ENCODE measurements at places on chromosomes 13 and 19. TPM values are rescaled to one million over a fixed set of nuclear protein-coding genes. Genes with fewer than 3 reads are reported as not detected.

Gene PNMA8A
- polyA plus RNA-seq, result 1.4 TPM

DNA sequence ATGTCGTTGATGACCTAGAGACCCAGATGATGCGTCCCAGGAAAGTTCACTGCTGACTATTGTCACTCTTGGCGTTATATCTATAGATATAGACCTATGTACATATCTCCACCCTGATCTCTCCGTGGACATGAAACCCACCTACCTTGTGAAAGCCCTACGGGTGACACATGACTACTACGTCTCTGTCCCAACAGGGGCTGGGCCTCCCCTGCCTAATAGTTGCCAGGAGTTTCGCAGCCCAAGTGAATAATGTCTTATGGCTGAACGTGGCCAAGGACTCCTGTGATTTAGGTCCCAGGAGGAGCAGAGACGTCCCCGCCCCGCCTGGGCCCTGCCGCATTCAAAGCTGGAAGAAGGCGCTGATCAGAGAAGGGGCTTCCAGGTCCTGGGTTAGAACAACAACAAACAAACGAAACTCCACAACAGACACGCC lies 4.9 kb upstream of the POU4F1 start:
- H3K4me1 ChIP-seq, result peaks cover 8% of the 10 kb centered on the region
- H3K4me3 ChIP-seq, result no peak overlapping the region
- H3K36me3 ChIP-seq, result no peaks in the 10 kb centered on the region
- H3K27me3 ChIP-seq, result peaks cover 77% of the 10 kb centered on the region
- DNase-seq, result no peak
- no peak overlapping the region for H3K27ac ChIP-seq

- H3K27me3 ChIP-seq, result no peaks in the 10 kb centered on the region
- no peak for DNase-seq
- H3K4me1 ChIP-seq, result no peaks in the 10 kb centered on the region
- H3K27ac ChIP-seq, result no peak overlapping the region
These were observed 40.3 kb upstream of the UFM1 start for GRCh38 chr13:38309397-38309796.

GRCh38 chr13:68984688-68985319 lies 1122.8 kb upstream of the ATXN8OS start:
- no peaks in the 10 kb centered on the region for H3K4me1 ChIP-seq
- no peak overlapping the region for H3K27ac ChIP-seq
- no peaks in the 10 kb centered on the region for H3K27me3 ChIP-seq
- no peaks in the 10 kb centered on the region for H3K36me3 ChIP-seq

Gene CRYL1
- polyA plus RNA-seq, result 27.4 TPM

- DNase-seq, result no peak
- no peak overlapping the region for H3K4me3 ChIP-seq
- no peak overlapping the region for H3K27ac ChIP-seq
- H3K36me3 ChIP-seq, result no peaks in the 10 kb centered on the region
These were observed 655.5 kb downstream of the PCDH9 start for GRCh38 chr13:66574606-66575005.

Gene ICAM4
- 0.42 TPM for polyA plus RNA-seq

- no peaks in the 10 kb centered on the region for H3K27me3 ChIP-seq
- peaks cover 1% of the 10 kb centered on the region for H3K36me3 ChIP-seq
- peak overlapping the region; percentile 97 for H3K27ac ChIP-seq
These were observed 2.6 kb downstream of the BBC3 start for GRCh38 chr19:47228168-47228936.

Gene AKT2
- polyA plus RNA-seq, result 81.5 TPM

Gene ZNF587
- polyA plus RNA-seq, result 7.4 TPM

- no peak overlapping the region for H3K27ac ChIP-seq
- DNase-seq, result no peak
- H3K4me1 ChIP-seq, result peaks cover 2% of the 10 kb centered on the region
- no peaks in the 10 kb centered on the region for H3K27me3 ChIP-seq
These were observed 3.1 kb downstream of the SLC25A15 start for GRCh38 chr13:40792284-40793051.

DNA sequence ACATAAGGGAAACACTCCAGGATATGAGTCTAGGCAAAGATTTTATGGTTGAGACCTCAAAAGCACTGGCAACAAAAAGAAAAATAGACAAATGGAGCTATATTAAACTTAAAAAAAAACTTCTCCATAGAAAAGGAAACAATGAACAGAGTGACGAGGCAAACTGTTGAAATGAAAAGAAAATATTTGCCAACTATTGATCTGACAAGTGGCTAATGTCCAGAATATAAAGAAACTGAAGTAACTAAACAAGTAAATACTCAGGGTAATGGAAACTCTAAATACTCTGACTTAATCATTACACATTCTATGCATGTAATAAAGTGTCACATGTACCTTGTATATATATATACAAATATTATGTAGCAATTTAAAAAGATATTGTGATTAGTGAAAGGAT lies 562.5 kb downstream of the GPC5 start:
- H3K4me3 ChIP-seq, result no peak overlapping the region
- H3K27ac ChIP-seq, result no peak overlapping the region
- no peaks in the 10 kb centered on the region for H3K36me3 ChIP-seq

Gene POLRMT
- polyA plus RNA-seq, result 7.3 TPM

Gene EBI3
- polyA plus RNA-seq, result 0.14 TPM

- DNase-seq, result no peak
- no peaks in the 10 kb centered on the region for H3K36me3 ChIP-seq
- peaks cover 26% of the 10 kb centered on the region for H3K27me3 ChIP-seq
- no peak overlapping the region for H3K27ac ChIP-seq
- no peak overlapping the region for H3K4me3 ChIP-seq
- no peaks in the 10 kb centered on the region for H3K4me1 ChIP-seq
These were observed 16.4 kb upstream of the WASF3 start for GRCh38 chr13:26541041-26541440.

DNA sequence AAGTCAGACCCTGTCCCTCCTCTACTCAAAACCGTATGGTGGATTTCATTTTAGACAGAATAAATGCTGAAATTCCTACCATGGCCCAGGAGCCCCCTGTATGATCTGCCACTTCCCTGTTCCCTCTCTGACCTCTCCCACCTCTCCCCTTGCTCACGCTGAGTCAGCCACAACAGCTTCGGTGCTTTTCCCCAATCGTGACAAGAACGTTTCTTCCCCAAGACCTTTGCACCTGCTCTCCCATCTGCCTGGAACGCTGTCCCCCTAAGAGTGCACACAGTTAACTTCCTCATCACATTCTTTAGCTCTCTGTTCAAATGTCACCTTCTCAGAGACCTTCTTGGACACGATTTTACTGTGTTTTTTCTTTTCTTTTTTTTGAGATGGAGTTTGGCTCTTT lies 2.3 kb downstream of the VRK3 start:
- H3K27ac ChIP-seq, result no peak overlapping the region
- H3K4me1 ChIP-seq, result no peaks in the 10 kb centered on the region
- H3K4me3 ChIP-seq, result no peak overlapping the region
- no peaks in the 10 kb centered on the region for H3K36me3 ChIP-seq
- DNase-seq, result no peak
- H3K27me3 ChIP-seq, result no peaks in the 10 kb centered on the region

- no peaks in the 10 kb centered on the region for H3K4me1 ChIP-seq
- H3K27ac ChIP-seq, result peak overlapping the region; percentile 77
- peak overlapping the region; percentile 83 for H3K4me3 ChIP-seq
- DNase-seq, result no peak
These were observed 704 bp downstream of the ZNF814 start for GRCh38 chr19:57888107-57888559.

Gene SPACA4
- not detected for polyA plus RNA-seq

DNA sequence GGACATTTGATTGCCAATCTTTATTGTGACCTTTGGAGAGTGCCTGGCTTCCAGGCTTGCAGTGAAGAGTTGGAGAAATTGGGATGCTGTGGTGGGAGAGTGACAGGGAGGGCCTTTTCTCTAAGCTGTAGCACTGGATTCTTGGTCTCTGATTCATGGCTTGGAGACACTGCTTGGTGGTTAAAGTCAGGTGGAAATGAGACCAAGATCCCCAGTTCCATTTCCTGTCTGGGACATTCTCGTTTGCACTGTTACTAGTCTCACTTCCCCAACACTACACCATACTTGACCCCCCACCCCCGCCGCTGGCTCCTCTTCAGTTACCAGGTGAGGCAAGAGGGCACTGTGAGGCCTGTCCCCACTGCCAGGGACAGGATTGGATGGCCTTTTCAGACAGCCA lies 2.9 kb downstream of the SUPT5H start:
- no peak for DNase-seq
- H3K36me3 ChIP-seq, result peaks cover 10% of the 10 kb centered on the region
- H3K4me1 ChIP-seq, result peaks cover 13% of the 10 kb centered on the region
- H3K27me3 ChIP-seq, result no peaks in the 10 kb centered on the region
- peak overlapping the region; percentile 41 for H3K27ac ChIP-seq

DNA sequence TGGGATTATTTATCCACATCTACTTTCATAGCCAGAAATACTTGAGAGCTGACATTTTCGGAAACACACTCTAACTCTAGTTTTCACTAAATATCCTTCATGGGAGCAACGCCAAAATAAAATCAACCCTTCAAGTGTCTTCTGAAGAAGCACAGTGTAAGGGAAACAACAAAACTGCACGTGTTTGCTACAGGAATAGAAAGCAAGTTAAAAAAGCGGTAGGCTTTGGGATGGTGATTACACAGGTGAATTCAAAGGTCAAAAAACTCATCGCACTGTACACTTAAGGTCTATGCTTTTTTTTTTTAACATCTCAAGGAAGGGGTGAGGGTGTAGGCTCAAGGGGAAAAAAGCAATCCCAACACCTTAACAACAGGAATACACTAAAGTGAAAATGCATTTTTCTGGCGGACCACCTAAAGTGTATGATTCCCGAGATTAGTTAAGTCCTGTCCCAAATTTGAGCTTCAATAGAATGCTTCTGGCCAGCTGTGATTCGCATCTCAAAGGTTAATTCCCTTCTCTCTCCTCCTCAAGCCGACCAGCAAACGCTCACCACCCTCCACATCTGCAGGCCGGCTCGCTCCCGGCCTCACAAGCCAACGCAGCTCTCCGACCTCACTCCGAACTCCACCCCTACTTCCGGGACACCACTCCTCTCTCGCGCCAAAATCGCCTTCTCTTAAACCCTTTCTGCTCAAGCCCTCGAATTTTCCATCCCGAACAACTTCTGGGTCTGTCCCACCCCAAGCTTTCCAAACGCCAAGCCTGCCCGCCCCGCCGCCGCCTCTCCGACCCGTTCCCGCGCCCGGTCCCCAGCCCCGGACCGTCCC lies 1.1 kb downstream of the ARGLU1 start:
- H3K27me3 ChIP-seq, result no peaks in the 10 kb centered on the region
- H3K36me3 ChIP-seq, result no peaks in the 10 kb centered on the region
- DNase-seq, result peak; percentile 64
- H3K4me1 ChIP-seq, result peaks cover 4% of the 10 kb centered on the region

Gene NAPSA
- polyA plus RNA-seq, result 0.15 TPM

DNA sequence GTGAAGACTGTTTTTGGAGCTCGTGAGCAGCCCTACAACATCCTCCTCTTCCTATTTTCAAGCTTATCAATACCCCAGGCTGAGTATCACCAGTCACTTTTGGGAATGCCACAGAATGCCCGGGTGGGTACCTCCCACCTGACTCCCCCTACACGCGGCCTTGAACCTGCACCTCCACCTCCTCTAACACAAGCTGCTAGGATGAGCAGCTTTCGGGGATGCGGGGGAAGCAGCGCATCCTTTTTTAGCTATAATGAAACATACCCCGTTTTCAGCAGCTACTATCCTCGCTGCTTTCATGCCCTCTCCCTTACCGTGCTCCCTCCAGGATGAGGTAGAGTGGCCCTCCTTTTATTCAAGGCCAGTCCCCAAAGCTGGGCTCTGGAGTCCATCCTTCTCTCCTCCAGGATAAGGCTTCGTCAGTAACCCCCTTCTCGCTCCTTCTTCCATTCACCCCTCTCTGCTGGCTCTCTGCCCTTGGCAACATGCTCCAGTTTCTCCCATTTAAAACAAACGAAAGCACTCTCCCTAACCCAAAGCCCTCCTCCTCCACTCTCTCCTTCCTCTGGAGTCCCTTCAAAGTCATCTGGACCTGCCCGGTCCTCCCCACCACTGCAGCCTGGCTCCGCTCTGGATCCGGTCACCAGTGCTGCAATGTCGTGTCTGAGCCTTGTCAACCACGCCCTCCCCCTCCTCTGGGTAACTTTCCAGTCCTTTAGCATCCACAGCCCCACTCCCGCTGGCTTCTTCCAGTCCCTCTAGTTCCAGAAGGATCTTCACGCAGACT lies 55.3 kb downstream of the STK24 start:
- no peak overlapping the region for H3K27ac ChIP-seq
- no peaks in the 10 kb centered on the region for H3K27me3 ChIP-seq
- no peak overlapping the region for H3K4me3 ChIP-seq

Gene NUP58
- polyA plus RNA-seq, result 39.4 TPM

GRCh38 chr13:78190296-78190695 lies 271.7 kb upstream of the EDNRB start:
- no peaks in the 10 kb centered on the region for H3K36me3 ChIP-seq
- DNase-seq, result no peak
- H3K4me3 ChIP-seq, result no peak overlapping the region

DNA sequence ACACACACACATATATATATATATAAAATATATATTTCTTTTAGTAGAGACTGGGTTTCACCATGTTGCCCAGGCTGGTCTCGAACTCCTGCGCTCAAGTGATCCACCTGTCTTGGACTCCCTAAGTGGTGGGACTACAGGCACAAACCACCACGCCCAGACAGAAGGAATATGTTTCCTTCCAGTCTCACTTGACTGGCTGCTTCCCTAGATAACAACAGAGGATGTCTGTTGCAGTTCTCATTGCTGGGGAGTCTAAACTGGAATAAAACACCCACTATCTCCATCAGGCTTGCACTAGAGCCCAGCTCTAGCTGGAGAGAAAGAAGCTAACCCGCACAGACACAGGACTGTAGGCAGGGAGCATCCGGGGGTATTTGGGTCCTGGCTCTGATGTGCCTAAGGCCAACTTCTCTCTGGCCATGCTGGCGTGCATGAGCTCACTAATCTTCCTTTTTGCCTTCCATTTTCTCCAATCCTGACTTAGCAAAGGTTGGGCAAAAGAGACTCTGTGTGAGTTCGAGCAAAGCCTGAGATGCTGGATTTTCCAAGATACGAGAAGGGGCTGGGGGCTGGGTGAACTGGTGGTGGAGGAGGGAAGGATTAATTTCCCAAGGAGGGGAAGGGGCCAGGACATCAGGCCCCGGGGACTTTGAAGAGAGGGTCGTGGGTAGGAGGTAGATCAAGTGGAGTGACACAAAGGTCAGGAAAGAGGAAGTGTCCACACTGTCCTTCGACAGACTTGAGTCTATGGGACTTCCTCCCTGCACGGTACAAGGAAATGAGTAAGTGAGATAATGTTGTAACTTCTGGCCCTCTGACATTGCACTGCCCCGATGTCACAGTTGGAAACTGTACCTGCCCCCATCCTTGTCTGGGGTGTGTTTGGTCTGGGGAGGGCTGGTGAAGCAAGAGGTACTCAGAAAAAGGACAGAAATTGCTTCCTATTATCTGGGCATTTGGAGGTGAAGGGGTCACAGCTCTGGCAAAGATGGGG lies 22.5 kb upstream of the ALOX5AP start:
- H3K4me1 ChIP-seq, result no peaks in the 10 kb centered on the region
- H3K27me3 ChIP-seq, result no peaks in the 10 kb centered on the region
- no peak overlapping the region for H3K4me3 ChIP-seq
- no peak overlapping the region for H3K27ac ChIP-seq

Gene GPR12
- polyA plus RNA-seq, result not detected

- H3K27me3 ChIP-seq, result no peaks in the 10 kb centered on the region
- peak overlapping the region; percentile 73 for H3K27ac ChIP-seq
- DNase-seq, result peak; percentile 61
These were observed 927 bp downstream of the COL4A2 start for GRCh38 chr13:110307767-110308655.

Gene ZNF77
- polyA plus RNA-seq, result 3.3 TPM

Data from fibroblast of lung (primary cell).